ENCODE measurements at places on chromosomes 4 and X. TPM values are rescaled to one million over a fixed set of nuclear protein-coding genes. Genes with fewer than 3 reads are reported as not detected.

The TCEAL7 gene
- 2.7 TPM for total RNA-seq

DNA sequence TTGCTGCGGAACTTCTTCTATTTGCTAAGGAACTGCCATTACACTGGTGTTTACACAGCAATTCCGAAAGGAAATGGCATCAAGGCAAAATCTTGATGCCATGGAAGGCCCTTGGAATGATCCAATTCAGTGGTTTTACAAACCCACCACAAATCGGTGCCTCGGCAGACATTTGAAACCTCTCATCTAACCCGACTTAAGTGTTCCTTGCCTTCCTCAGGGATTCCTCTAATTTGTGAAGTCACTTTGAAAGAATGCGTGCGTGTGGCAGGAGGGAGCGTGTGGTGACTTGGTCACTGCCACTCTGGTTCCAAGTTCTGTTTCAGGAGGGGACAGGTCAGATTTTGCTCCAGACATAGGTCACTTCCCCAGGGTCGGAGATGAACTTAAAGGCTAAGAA, 4.8 kb downstream of the NOP14 start:
- no peak overlapping the region for H3K4me3 ChIP-seq
- no peak overlapping the region for H3K27ac ChIP-seq
- no peaks in the 10 kb centered on the region for H3K4me1 ChIP-seq
- no peaks in the 10 kb centered on the region for H3K27me3 ChIP-seq
- DNase-seq = no peak
- H3K36me3 ChIP-seq = peaks cover 62% of the 10 kb centered on the region

- peak; percentile 24 for DNase-seq
- no peak overlapping the region for H3K27ac ChIP-seq
- H3K4me3 ChIP-seq = no peak overlapping the region
- no peaks in the 10 kb centered on the region for H3K27me3 ChIP-seq
- H3K36me3 ChIP-seq = peaks cover 8% of the 10 kb centered on the region
Observed at GRCh38 chrX:155819525-155819924, 61.6 kb upstream of the VAMP7 start.

DNA sequence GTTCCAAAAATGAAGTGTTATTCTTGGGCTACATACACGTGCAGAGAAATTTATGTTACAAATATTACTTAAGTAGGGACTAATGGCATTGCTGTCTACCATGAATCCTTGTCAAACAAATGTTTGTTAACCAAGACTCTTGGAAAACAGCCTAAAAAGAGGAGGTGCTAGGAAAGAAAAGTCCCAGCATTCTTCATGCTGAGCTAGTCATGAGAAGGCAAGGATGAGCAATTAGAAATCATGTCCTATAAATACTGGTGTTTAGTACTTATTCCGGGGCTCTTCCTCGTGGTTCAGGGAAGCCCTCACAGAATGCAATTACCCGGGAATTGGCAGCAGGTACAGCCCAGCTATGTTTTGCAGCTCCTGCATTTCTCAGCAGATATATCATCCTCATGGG, 378.1 kb upstream of the FTHL17 start:
- H3K27ac ChIP-seq = no peak overlapping the region
- H3K36me3 ChIP-seq = no peaks in the 10 kb centered on the region
- no peak for DNase-seq
- no peaks in the 10 kb centered on the region for H3K4me1 ChIP-seq

The GUCY1A1 gene
- total RNA-seq = not detected

DNA sequence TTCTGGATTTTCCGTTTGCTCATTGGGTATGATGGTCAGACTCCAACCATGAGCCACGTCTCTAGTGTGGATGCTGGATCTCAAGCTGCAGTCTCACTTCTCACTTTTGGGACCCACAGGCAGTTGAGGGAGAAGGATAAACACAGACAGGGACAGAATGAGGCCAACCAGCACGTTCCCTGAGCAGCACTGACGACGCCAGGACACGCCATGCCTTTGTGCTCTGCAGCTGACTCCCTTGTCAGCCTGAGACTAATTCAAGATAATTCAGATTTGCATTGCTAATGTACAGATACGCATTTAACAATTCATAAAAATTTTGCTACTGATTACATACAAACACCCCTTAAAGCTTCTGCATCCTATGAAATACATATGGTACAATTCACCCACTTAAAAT, 106.5 kb downstream of the FAM193A start:
- H3K27me3 ChIP-seq = no peaks in the 10 kb centered on the region
- no peak overlapping the region for H3K27ac ChIP-seq
- DNase-seq = no peak
- no peak overlapping the region for H3K4me3 ChIP-seq
- H3K4me1 ChIP-seq = no peaks in the 10 kb centered on the region

DNA sequence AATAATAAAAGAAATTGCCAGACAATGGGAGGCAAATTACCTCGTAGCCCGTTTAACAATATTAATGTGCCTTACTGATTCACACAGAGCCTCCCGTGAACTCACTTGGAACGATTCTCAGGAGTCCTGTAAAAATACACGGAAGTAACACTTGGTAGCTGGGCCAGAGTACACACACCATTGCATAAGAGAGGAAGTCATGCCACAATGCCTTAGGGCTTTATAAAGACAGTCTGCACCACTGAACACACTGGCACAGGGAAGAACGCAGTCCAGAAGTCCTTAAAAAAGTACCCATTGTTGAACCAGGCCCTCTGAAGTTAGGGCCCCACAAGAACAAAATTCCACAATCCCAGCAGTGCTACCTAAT, 15.1 kb downstream of the SLC2A9 start:
- H3K27ac ChIP-seq = no peak overlapping the region
- H3K4me3 ChIP-seq = no peak overlapping the region
- no peak for DNase-seq
- no peaks in the 10 kb centered on the region for H3K4me1 ChIP-seq

- no peak for DNase-seq
- no peaks in the 10 kb centered on the region for H3K36me3 ChIP-seq
- no peaks in the 10 kb centered on the region for H3K27me3 ChIP-seq
- no peak overlapping the region for H3K4me3 ChIP-seq
- H3K27ac ChIP-seq = no peak overlapping the region
- no peaks in the 10 kb centered on the region for H3K4me1 ChIP-seq
Observed at GRCh38 chr4:26227601-26228229, 93.1 kb upstream of the RBPJ start.

The CISD2 gene
- total RNA-seq = 46.0 TPM

The FATE1 gene
- total RNA-seq = not detected

- DNase-seq = no peak
- H3K4me3 ChIP-seq = no peak overlapping the region
- no peaks in the 10 kb centered on the region for H3K4me1 ChIP-seq
- peaks cover 20% of the 10 kb centered on the region for H3K36me3 ChIP-seq
- no peak overlapping the region for H3K27ac ChIP-seq
Observed at GRCh38 chrX:6683353-6683752, 148.4 kb upstream of the VCX3A start.

The CPLX1 gene
- total RNA-seq = 0.90 TPM

DNA sequence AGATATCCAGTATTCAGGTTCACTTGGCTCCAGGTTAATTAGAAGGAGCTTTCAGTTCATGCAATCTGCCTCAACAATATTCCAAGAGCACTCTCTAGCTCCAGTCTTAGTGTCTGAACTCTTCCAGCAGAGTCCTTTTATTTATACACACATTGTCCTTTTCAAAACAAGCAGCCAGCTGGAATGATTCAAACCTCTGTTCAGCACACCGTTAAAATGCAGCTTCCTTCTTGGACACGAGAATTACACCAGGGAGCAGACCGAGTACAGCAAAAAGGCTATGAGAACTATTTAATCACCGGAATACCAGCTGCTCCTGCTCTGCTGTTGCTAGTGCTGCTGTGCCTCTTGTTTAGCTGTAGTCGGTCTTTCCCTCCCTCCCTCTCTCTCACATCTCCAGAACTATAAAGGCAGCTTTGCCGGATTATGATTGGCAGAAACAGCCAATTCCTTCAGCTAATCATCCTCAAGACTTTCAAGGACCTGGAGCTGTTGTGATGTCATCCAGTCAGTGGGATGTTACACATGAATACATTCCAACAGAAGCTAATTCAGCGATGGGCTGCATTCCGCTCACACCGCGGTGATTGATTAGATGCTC, at the start of gene NDST4:
Gene NDST4, minus strand, starts transcription at position 115 of the 601 bp plus-strand sequence. CDS start 36,584 bp downstream, outside the sequence.
- no peak for DNase-seq
- no peak within 1 kb of the TSS for H3K27ac ChIP-seq
- H3K36me3 ChIP-seq = no peaks in the 10 kb centered on the region
- H3K4me3 ChIP-seq = no peak within 1 kb of the TSS

GRCh38 chr4:117692538-117692937, 341.7 kb upstream of the NDST3 start:
- H3K27ac ChIP-seq = no peak overlapping the region
- no peaks in the 10 kb centered on the region for H3K36me3 ChIP-seq
- H3K4me1 ChIP-seq = no peaks in the 10 kb centered on the region
- DNase-seq = no peak
- H3K4me3 ChIP-seq = no peak overlapping the region
- no peaks in the 10 kb centered on the region for H3K27me3 ChIP-seq

The MTTP gene
- total RNA-seq = 0.64 TPM

DNA sequence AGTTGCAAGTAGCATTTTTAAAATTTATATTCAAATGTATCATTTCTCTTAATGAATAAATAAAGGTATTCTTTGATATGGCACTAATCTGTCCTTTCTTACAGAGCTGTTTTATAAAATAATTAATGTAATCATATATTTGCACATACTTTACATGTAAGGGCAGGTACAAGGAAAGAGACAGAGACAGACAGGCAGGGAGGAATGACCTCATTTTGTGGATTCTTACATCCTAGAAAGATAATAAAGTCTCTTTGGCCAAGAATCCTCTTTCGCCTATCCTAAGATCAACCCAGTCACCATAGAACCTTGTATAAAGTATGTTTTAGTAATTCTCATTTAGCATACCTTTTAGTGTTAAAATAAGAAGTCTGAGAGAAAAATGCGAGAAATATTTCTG, 98.5 kb upstream of the CTSO start:
- no peaks in the 10 kb centered on the region for H3K4me1 ChIP-seq
- H3K27me3 ChIP-seq = no peaks in the 10 kb centered on the region
- no peaks in the 10 kb centered on the region for H3K36me3 ChIP-seq
- H3K4me3 ChIP-seq = no peak overlapping the region

DNA sequence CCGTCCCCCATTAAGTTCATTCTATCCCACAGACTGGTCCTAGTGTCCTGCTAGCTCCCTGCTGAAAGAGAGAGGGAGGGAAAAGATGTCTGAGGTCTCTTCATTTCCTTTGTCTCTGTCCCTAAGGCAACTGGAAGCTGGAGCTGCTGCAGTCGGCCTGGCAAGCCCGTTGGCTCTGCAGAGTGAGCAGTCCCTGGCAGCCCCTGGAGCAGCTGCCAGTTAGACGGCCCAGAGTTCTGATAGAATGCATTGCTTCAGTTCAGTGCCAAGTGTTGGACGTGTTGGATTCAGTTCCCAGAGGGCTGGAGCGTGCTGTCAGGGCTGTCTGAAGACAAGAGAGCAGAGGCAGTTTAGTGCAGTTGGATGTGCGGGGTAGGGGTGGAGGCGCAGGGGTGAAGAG, 975 bp downstream of the KCNE5 start:
- DNase-seq = no peak
- peaks cover 4% of the 10 kb centered on the region for H3K36me3 ChIP-seq
- no peaks in the 10 kb centered on the region for H3K27me3 ChIP-seq
- peak overlapping the region; percentile 50 for H3K4me3 ChIP-seq

The ARHGAP6 gene
- 0.07 TPM for total RNA-seq

DNA sequence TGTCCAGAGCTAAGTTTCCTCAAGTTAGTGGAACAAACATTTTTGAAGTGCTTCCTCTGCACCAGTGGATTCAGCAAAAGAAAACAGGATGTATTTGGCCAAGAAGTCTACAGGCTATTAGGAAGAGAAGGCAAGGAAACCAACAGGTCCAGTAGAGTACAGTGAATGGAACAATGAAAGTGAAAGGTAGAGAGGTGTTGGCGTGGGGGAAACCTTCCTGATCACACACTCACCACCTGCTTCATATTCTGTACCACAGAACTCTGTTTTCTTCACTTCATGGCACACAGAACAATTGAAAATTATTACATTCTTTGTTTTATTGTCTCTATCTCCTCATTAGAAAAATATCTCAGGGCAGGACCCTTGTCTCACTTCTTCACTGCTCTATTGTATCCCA, 417.4 kb upstream of the FMR1 start:
- H3K4me3 ChIP-seq = no peak overlapping the region
- no peaks in the 10 kb centered on the region for H3K27me3 ChIP-seq
- H3K27ac ChIP-seq = no peak overlapping the region
- no peak for DNase-seq
- no peaks in the 10 kb centered on the region for H3K4me1 ChIP-seq

DNA sequence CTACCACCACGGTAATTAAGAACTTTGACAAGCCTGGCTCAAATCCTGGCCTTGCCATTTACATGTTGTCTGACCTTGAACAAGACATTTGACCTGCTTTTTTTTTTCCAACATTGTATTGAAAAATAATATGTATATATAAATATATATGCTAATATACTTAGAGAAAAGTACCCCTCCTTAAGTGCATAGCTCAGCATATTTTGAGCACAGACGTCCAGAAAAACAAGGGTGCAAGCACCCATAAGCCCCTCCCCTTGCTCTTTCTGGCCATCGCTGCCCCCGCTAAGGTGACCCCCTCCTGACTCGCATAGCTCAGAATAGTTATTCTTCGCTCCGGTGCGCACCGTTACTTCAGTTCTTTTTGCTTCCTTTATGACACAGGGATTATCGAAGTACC, 742.0 kb upstream of the FRG1 start:
- H3K36me3 ChIP-seq = no peaks in the 10 kb centered on the region
- H3K27ac ChIP-seq = no peak overlapping the region
- no peaks in the 10 kb centered on the region for H3K4me1 ChIP-seq
- H3K27me3 ChIP-seq = no peaks in the 10 kb centered on the region
- no peak overlapping the region for H3K4me3 ChIP-seq

DNA sequence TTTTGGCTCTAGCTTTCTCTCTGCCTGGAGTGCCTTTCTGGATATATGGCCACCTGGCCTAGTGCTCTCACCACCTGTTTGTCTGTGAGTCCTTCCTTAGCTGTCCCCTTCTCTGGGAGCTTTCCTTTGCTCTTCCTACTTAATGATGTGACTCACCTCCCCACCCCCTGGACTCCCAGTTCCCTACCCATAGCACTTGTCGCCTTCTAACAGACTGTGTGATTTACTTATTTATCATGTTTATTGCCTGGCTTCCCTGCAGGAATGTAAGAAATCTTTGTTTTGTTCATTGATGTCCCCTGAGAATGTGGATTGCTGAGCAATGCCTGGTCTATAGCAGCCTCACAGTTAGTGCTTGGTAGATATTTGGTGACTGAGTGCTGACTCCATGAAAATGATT, 18.9 kb downstream of the ADD1 start:
- H3K36me3 ChIP-seq = no peaks in the 10 kb centered on the region
- H3K27ac ChIP-seq = peak overlapping the region; percentile 16

GRCh38 chr4:38600575-38600974, 63.4 kb upstream of the KLF3 start:
- no peaks in the 10 kb centered on the region for H3K27me3 ChIP-seq
- DNase-seq = no peak
- H3K27ac ChIP-seq = no peak overlapping the region
- H3K4me3 ChIP-seq = no peak overlapping the region

DNA sequence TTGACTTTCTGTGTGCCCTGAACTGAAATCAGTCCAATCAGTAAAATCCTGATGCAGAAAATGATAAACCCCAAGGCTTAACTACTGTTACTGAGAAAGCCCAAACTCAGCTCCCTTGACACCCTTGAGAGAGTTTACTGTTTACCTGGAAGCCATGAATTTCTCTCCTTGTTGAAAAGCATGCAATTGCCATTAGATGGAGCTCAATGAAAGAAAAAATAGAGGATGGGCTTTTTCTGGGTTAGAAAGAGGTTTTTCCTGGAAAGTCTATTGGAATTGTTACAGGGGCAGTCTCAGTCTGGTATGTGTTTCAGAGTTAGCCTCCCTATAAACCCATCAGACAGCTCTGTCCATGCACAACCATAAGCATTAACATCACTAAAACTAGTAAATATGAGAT, 66.4 kb upstream of the C4orf54 start:
- H3K27me3 ChIP-seq = no peaks in the 10 kb centered on the region
- no peak overlapping the region for H3K27ac ChIP-seq
- no peaks in the 10 kb centered on the region for H3K36me3 ChIP-seq

The XAGE1B gene
- total RNA-seq = not detected

Measured in H9 (cell line).